Posterior vena cava (tissue), 2 donors: ENCODE measurements at places on chromosomes 7 and 10. TPM values are rescaled to one million over a fixed set of nuclear protein-coding genes. Genes with fewer than 3 reads are reported as not detected.

The VAX1 gene
- not detected for total RNA-seq

DNA sequence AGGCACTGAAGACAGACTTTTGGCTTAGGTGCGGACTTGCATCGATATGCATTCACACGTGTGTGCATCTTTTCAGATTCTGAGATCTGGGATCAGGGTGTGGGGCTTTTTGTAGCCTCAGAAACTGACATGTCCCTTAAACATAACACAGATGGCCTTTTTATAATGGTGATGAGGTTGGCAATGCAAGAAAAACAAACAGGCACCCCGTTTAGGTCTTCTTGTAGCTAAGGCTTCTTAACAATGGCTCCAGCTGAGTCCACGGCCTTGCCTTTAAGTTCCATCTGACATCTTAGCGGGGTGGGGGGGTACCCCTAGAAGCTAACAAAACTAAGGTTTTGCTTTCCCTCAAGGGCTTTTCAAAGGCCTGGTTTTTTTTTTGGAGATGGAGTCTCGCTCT, 146.3 kb downstream of the PRPF18 start:
- no peak for DNase-seq

DNA sequence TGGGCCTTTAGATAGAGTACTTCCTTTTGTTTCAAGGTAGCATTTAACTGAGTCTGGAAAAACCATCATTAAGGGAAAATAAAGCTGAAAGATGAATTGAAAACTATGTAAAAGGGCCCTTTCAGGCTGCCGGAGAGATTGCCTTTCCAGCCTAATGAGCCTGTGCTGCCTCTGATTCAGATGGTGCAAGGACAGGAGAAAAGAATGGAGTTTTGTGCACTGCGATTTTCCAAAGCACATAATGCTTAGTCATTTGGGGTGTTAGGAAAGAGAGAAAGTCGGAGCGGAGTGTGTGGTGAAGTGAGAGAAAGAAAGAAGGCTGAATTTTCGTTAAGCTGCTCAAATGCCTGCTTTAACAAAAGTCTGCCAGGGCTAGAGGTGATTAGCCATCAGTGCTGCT, 259.7 kb downstream of the PAXIP1 start:
- DNase-seq: no peak

DNA sequence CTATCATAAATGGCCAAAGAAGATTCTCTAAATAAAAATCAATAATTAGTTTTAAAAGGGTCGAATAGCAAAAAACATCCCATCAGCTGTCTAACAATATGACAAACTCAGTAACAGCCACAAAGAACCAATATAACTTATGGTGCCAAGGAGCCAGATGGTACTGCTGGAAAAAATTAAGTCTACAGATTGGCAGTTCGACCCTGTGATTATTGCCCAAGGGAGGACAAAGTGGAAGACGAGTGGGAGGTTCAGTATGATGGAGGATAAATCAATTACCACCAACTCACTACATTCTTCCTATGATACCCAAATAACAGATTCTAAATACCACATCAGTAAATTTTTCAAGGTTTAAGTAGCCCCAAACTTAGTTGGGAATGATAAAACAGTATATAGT, 49.0 kb downstream of the SKAP2 start:
- DNase-seq: no peak
